Dermis blood vessel endothelial cell (primary cell): ENCODE measurements at places on chromosomes 6 and 20. TPM values are rescaled to one million over a fixed set of nuclear protein-coding genes. Genes with fewer than 3 reads are reported as not detected.

The GSTA2 gene
- not detected in 2 replicates for total RNA-seq

The KIAA0408 gene
- under 0.01 TPM in 1 of 2 replicates, not detected in the other for total RNA-seq

The WFDC5 gene
- total RNA-seq = not detected in 2 replicates

The PRPH2 gene
- total RNA-seq = 0.17 and 2.0 TPM in 2 replicates

The ZSCAN26 gene
- total RNA-seq = 12.8 and 13.3 TPM in 2 replicates

The RTN4IP1 gene
- total RNA-seq = 5.4 and 6.2 TPM in 2 replicates

The HSPA12B gene
- 15.1 and 16.7 TPM in 2 replicates for total RNA-seq

DNA sequence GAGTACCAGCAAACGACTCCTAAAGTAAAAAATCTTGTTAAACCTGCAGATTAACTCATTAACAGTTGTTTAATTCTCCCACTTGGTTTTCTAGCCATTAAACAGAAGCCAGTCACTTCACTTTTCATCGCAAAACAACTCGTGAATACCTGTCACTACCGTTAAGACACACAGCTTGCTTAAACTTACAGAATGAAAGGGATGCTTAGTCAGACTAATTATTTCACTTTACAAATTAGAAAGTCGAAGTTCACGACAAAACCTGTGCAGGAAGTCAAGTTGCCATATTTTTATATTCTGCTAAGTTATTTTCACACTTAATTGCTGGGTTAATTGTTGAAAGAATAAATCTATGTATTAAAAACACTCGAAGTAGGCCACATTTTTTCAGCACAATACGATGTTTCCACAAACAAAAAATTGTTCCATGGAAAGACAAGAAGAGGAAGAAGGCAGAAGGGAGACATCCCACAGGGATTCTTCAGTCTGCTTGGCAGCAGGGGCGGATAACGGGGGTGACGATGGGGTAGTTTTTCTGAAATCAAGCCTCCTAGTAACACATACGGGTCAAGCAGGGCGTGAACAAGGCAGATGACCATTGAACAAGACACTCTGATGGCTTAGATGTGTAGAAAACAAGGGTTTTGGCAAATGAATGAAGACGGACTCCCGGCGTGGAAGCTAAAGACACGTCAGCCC is 933 bp downstream of the SSR1 start:
- peak; percentile 14 for DNase-seq

- peak; percentile 23 for DNase-seq
Observed at GRCh38 chr6:65229825-65230224, 477.2 kb downstream of the EYS start.

DNA sequence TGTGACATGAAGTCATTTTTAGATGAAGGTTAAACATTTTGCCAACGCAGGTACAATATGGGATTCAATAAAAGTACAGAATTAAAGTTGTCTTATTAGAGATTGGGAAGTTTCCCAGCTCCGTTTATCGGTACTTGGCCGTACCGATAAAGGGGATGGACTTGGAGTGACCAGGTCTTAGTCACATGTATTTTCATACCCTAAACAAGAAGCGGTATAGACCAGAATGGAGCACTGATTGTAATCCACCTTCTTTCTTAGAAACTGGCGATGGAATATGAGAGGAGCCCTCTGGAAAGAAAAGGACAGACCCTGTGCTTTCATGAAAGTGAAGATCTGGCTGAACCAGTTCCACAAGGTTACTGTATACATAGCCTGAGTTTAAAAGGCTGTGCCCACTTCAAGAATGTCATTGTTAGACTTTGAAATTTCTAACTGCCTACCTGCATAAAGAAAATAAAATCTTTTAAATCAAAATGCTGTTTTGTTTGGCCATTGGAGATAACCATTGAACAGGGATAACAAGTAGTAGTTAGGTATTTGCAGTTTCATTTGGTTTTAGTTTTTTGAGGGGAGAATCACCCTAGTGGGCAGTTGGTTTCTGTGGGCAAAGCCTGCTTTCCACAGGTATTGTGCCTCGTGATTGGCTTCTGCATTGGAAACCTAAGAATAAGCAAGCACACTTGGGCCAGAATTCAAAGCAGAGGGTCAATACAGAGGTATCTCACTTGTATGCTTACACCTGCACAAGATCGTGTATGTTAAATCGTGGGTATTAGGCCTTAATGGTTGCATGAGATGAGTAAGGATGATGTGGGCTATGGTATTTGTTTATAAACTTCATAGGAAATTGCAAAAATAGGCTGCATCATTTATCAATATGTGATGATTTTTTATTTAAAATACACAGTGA is 11.2 kb upstream of the ZNFX1 start:
- DNase-seq = no peak

DNA sequence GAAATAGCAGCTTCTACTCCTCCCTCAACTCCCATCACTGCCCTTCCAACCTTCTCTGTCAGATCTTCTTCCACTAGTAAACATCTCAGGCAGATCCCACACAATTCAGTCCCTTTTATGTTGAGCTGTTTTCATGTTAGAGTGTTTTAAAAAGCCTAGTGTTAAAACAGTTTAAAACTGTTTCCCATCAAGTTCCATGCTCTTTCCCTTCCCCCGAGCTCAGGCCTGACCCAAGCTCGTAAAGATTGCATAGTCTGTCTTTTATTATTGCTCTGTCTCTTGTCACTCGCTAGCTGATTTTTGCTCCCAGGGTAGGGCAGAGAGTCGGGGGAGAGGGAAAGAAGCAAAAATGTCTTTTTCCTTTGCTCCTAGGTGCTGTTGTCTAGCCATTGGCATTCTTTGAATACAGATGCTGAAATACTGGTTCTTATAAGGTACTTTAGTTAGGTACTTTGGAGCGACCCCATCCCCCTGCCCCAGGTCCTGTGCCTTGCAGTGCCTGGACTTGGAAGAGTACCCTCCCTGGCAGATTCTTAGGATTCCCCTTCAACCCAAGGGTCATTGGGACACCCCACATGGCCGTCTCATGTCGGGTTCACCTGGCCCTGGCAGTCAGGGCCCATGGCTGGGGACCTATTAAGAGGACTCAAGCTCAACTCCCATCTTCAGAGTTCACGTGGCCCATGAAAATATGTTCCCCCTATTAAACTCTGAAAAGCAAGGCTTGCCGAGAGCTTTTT is 101.2 kb upstream of the ARMC2 start:
- no peak for DNase-seq

DNA sequence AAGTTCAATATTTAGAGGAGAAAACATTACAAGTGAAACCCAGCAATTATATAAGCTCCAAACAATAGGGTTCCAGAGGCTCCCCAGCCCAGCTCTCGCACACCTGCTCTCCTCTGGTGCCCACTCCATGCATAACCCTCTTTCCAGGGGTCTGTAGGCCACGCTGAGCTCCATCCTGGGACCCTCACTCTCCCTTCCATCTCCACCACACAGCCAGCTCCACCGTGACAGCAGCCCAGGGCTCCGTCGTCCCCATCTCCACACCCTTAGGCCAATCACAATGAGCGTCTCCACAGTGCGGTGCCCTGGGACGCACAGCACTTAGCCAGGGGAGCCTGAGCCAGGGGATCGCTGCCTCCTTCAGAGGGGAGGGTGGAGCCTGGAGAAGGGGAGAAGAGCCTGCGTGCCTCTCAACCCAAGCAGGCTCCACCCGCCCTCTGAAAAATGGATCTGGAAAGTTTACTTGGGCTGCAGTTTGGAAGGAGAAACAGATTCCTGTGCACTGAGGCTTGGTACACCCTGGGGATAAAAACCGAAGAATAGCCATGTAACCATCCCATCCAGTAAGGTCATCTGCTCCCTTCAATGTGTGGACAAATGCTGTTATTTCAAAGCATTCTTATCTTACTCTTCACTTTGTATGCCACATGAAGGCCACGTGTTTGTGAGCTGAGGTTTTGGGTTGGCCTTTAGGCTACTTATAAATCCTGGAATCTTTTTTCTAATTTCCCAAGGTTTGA is 72.4 kb upstream of the GGTLC1 start:
- no peak for DNase-seq

- DNase-seq = no peak
Observed at GRCh38 chr6:45822873-45823272, 192.8 kb downstream of the CLIC5 start.

DNA sequence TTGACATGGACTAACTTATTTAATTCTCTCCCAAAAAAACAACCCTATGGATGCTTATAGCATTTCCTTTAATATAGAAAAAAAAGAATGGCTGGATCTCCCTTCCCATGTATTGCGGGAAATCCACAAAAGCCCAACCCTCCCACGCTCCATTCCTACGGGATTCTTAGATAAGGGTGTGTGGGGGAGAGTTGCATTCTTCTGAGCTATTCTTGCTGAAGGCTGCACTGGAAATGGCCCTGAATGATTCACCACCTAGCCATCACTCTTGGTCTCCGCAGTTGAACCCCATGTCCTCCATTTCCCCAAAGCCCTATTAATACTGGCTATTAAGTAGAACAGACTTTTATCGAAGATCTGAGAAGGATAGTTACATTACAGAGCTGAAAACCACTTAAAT is 41.9 kb upstream of the ADGRF5 start:
- DNase-seq = no peak

DNA sequence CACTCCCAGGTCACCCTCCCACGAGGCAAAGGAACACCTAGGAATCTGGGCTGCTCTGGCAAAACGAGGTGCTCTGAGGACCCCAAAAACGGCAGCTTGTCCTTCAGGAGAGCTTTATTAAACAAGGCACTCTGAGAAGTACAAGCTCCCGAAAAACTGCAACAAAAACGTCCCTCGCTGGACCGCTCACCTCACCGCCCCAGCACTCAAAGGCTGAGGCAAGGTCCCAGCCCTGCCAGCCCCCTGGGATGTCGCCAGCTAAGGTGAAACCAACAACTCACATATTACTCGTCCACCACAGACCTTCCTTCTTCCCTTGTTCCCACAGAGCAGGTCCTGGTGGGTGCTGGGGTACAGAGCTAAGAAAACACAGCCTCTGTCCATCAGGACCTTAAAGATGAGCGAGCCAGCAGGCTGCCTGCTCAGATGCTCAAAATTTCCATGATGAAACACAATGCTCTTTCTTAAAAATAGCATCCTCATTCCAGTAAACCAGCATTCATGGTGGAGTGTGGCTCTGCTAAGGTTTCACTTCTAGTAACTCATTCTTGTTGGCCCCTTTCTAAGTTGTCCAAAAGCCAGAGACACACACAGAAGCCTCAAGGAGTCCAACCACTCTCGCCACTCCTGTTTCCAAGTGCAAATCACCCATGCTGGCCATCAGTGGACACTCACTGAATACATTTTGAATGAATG is 35.9 kb downstream of the ATP9A start:
- no peak for DNase-seq

DNA sequence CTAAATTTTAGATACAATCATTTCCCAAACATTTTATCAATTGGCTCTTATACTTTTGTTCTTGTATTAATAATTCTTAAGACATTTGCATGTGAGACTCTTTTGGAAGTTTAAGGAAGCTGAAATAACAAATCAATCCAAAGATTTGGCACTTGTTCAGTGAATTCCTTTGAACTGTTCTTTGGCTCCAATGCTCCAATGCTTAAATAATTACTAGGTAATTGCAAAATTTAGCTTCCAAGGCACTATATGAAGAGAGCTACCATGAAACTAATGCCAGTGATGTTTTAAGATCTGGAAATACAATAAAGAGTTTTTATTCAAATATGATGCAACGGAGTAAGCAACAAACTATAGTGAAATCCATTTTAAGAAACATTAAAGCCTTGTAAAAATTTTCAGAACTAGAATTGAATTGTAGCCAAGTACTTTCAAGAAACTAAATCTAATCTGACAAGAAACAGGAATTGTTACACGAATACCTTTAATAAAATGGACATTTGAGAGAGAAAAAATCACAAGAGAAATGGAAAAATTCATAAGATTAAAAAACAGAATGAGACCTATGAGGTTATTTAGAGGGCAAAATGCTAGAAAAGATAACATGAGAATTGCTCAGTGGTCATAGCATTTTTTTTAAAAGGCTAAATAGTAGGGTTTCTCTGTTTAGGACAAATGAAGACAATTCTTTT is 43.6 kb upstream of the SMLR1 start:
- DNase-seq = peak; percentile 22

GRCh38 chr6:77492530-77492929 is 29.2 kb upstream of the HTR1B start:
- DNase-seq = no peak

- no peak for DNase-seq
Observed at GRCh38 chr6:43869792-43870659, 100.0 kb downstream of the VEGFA start.

GRCh38 chr20:40931410-40932044 is 97.1 kb upstream of the TOP1 start:
- no peak for DNase-seq

DNA sequence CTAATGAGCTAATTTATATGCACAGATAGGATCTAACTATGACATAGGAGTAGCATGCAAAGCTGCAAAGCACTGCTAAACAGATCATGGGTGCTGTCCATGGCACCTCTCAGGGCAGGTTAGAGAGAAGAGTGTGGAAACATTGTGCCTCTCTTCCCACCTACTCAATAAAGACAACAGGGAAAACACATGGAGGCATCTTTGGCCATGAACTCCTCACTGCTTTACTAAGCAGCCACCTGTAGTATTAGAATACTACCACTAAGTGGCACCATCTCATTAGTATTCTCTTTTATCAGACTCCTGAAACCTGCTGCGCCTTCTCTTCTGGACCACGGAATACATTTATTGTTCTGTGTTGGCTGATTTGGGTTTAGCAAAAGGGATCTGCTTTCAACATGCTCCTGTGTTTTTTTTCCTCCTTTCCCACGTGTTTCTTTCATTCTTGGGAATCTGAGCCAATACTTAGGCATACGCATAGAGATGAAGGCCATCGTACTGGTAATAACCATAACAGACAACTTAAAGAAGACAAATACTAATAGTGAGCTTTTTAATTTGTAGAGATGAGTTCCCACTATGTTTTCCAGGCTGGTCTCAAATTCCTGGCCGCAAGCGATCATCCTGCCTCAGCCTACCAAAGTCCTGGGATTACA is 9.4 kb upstream of the HDDC2 start:
- DNase-seq = peak; percentile 79

DNA sequence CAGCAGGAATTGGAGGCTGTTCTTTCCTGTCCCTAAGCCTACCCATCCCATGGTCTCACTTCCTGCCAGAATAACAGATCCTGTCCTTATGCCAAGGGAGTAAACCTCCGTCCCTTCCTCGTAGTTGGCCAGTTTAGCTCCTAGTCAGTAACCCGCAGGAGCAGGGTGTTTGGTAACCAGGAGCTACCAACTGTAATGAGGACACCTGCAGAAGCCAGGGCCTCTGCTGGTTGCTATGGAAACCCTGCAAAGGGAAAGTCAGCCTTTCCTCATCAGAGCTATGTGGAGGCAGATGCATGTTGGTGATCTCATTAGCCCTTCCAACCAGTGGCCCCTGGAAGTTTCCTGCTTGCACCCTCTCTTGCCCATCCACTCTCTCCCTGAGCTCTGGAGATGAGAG is 368.2 kb upstream of the SULF2 start:
- DNase-seq = peak; percentile 29

DNA sequence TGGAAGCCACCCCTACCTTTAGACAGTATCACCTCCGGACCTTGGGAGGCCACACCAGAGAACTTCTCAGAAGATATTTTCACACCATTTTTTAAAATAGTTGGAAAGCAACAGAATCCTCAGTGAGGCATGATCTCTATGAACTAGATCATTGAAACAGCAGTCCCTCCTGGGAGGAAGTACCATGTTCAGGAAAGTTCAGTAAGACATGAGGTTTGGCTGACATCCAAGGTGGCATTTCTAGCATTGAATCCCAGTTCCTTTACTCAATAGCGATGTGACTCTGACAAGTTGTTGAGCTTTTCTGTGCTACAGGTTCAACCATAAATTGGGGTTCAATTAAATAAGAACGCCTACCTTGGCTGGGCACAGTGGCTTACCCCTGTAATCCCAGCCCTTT is 169.0 kb downstream of the TBC1D7 start:
- peak; percentile 51 for DNase-seq
